H9 (cell line): ENCODE measurements at places on chromosomes 1 and 21. TPM values are rescaled to one million over a fixed set of nuclear protein-coding genes. Genes with fewer than 3 reads are reported as not detected.

DNA sequence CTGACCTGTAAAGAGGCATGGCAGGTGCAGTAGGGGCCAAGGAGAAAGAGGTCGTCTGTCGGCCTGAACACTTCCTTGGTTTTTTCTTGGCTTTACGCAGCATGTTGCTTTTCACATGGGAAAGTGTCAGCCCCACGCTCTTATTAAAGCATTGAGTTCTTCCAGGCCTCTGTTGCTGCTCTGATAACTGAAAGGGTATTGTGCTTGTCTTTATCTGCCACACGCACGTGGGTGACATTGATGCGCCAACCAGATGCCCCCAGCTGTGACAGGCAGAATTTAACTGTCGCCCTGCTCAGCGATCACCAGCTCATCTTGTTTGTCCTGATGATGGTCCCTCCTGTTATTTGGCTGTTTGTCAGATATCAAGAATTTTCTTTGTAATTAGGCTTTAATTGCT, 76.5 kb downstream of the GALNT2 start:
- no peaks in the 10 kb centered on the region for H3K36me3 ChIP-seq
- H3K27me3 ChIP-seq: no peaks in the 10 kb centered on the region
- no peak overlapping the region for H3K4me3 ChIP-seq
- no peak overlapping the region for H3K27ac ChIP-seq
- DNase-seq: no peak

GRCh38 chr1:85306236-85306635, 29.8 kb upstream of the BCL10 start:
- H3K4me1 ChIP-seq: peaks cover 7% of the 10 kb centered on the region; the same call in 1 of the 2 replicates
- no peaks in the 10 kb centered on the region for H3K36me3 ChIP-seq
- no peaks in the 10 kb centered on the region for H3K27me3 ChIP-seq
- no peak for DNase-seq

- H3K27me3 ChIP-seq: no peaks in the 10 kb centered on the region
- no peaks in the 10 kb centered on the region for H3K4me1 ChIP-seq
- H3K36me3 ChIP-seq: 0 out of 2 replicates have a peak, but pooled peaks cover 16% of the 10 kb centered on the region
- H3K4me3 ChIP-seq: no peak overlapping the region
Measured at GRCh38 chr1:64848803-64849202, 103.9 kb downstream of the RAVER2 start.

DNA sequence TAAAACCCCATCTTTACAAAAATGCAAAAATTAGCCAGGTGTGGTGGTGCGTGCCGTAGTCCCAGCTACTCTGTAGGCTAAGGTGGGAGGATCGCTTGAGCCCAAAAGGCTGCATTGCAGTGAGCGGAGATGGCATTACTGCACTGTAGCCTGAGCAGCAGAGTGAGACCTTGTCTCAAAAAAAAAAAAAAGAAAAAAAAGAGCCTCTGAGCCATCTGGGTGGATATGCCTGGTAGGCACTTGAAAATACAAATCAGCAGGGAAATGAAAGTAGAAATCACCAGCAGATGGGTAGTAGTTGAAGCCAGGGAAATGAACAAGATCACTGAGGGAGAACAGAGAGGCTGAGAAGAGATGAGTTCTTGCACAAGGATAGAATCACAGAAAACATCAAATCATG, 131.0 kb upstream of the HMCN1 start:
- H3K4me1 ChIP-seq: no peaks in the 10 kb centered on the region
- no peak for DNase-seq
- H3K36me3 ChIP-seq: no peaks in the 10 kb centered on the region
- H3K27ac ChIP-seq: no peak overlapping the region
- H3K27me3 ChIP-seq: no peaks in the 10 kb centered on the region

DNA sequence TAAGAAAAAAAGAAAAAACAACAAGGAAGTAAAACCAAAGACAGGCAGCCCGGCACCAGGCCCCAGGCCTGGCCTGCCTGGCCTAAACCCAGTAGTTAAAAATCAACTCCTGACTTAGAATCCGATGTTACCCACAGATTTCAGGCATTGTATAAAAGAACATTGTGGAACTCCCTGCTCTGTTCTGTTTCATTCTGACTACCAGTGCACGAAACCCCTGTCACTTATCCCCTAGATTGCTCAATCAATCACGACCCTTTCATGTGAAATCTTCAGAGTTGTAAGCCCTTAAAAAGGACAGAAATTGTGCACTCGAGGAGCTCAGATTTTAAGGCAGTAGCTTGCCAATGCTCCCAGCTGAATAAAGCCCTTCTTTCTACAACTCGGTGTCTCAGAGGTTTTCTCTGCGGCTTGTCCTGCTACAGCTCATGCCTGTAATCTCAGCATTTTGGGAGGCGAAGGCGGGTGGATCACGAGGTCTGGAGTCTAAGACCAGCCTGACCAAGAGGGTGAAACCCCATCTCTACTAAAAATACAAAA, 15.6 kb upstream of the MYOCOS start:
- no peaks in the 10 kb centered on the region for H3K27me3 ChIP-seq
- H3K4me1 ChIP-seq: peaks cover 4% of the 10 kb centered on the region; the same call in 1 of the 2 replicates
- H3K36me3 ChIP-seq: no peaks in the 10 kb centered on the region
- no peak overlapping the region for H3K4me3 ChIP-seq
- DNase-seq: no peak

DNA sequence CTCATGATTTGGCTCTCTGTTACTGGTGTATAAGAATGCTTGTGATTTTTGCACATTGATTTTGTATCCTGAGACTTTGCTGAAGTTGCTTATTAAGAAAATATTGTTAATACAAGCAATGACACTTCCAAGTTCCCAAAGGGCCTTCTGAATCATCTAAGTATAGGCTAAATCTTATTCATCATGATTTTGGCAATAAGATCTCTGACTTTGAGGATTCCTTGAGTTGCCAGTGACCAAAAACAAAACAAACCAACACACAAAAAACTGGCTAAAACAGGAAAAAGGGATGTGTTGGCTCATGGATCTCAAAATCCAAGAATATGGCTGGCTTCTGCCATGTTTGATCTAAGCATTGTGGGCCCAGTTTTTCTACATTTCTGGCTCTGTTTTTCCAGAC, 163.4 kb downstream of the HHIPL2 start:
- no peak overlapping the region for H3K27ac ChIP-seq
- H3K4me3 ChIP-seq: no peak overlapping the region
- H3K4me1 ChIP-seq: no peaks in the 10 kb centered on the region
- H3K36me3 ChIP-seq: no peaks in the 10 kb centered on the region

DNA sequence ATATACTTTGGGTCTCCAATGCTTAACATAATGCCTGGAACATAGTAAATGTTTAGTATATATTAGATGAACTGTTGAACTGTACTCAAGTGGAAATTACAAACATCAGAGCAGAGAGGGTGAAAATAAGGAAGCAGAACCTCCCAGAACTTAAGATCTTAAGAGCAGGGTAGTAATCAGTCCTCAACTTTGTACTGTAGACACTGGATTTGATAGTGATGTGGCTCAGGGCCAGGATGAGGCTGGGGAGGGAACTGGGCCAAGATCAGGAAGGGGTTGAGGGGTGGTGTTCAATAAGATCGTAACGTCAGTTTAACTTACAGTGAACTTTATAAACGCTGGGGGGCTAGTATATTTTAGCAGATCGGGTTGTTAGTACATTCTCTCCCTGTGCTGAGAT, 15.4 kb downstream of the MPZL1 start:
- H3K27me3 ChIP-seq: no peaks in the 10 kb centered on the region
- DNase-seq: no peak
- peaks cover 12% of the 10 kb centered on the region for H3K36me3 ChIP-seq

- H3K4me1 ChIP-seq: no peaks in the 10 kb centered on the region; the same call in 1 of the 2 replicates
- no peaks in the 10 kb centered on the region; the same call in 1 of the 2 replicates for H3K27me3 ChIP-seq
- H3K36me3 ChIP-seq: no peaks in the 10 kb centered on the region
- no peak overlapping the region for H3K4me3 ChIP-seq
Measured at GRCh38 chr21:38802050-38803026, 3.4 kb upstream of the ETS2 start.

- DNase-seq: no peak
- no peaks in the 10 kb centered on the region for H3K27me3 ChIP-seq
- no peaks in the 10 kb centered on the region for H3K4me1 ChIP-seq
- H3K36me3 ChIP-seq: no peaks in the 10 kb centered on the region; the same call in 2 of the 3 replicates
- H3K27ac ChIP-seq: no peak overlapping the region
Measured at GRCh38 chr1:212167098-212167497, 118.1 kb upstream of the PPP2R5A start.

- no peaks in the 10 kb centered on the region for H3K36me3 ChIP-seq
- no peak overlapping the region for H3K27ac ChIP-seq
- H3K27me3 ChIP-seq: no peaks in the 10 kb centered on the region
- peak; percentile 33 for DNase-seq
- no peak overlapping the region for H3K4me3 ChIP-seq
Measured at GRCh38 chr1:55375617-55376258, 160.6 kb upstream of the USP24 start.

The TTC24 gene
- total RNA-seq: 0.26 TPM in 1 of 2 replicates, not detected in the other

The ZNF326 gene
- 39.0 and 39.9 TPM in 2 replicates for total RNA-seq

The IFFO2 gene
- total RNA-seq: 3.6 and 6.1 TPM in 2 replicates

The NCAM2 gene
- 2.2 and 2.6 TPM in 2 replicates for total RNA-seq

The CDA gene
- total RNA-seq: 6.5 and 7.0 TPM in 2 replicates

The VHLL gene
- total RNA-seq: not detected in 2 replicates

The TMEM125 gene
- 19.1 and 19.6 TPM in 2 replicates for total RNA-seq
